ENCODE measurements at places on chromosomes 13 and 19.

DNA sequence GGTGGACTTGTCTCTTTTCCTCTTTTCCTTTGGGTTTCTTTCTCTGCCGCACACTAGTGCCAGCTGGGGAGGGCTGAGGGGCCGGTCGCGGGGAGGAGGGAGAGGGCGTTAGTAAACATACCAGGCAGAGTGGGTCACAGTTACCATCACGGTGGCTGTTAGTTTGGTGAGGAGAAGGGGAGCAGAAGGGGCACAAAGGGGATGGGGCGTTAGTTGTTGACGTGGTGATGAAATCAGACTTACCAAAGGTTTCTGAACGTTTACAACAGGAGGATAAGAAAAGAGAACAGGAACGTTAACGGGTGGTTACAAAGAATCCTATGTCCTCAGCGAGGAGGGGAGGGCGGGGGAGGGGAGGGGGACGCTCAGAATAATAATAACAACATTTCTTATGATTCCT, 77.9 kb downstream of the PTPRS start:
- no peak for DNase-seq
- H3K36me3 ChIP-seq = no peaks in the 10 kb centered on the region
- H3K4me1 ChIP-seq = no peaks in the 10 kb centered on the region
- H3K4me3 ChIP-seq = no peak overlapping the region
- H3K27me3 ChIP-seq = peaks cover 10% of the 10 kb centered on the region
- no peak overlapping the region for H3K27ac ChIP-seq

GRCh38 chr13:109999659-110000533, 213.5 kb upstream of the IRS2 start:
- H3K27me3 ChIP-seq = peaks cover 3% of the 10 kb centered on the region

DNA sequence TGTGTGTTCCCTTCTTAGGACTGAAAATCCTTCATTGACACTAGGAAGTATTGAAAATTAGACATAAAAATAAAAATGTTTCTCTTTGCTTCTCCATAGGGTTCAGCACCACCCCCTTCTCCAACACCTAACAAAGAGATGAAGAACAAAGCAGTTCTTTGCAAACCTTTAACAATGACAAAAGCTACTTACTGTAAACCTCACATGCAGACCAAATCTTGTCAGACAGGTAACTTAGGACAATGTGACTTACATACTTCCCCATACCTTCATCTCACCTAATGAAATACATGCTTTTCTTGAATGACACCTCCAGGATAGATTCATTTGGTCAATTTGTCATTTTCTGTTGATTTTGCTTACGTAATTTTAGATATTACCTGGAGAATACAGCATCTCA, 99.9 kb downstream of the ZMYM2 start:
- DNase-seq = no peak
- H3K4me1 ChIP-seq = no peaks in the 10 kb centered on the region
- peaks cover 29% of the 10 kb centered on the region for H3K36me3 ChIP-seq

GRCh38 chr13:63184693-63185092, 1769.0 kb upstream of the PCDH20 start:
- no peaks in the 10 kb centered on the region for H3K36me3 ChIP-seq
- H3K27ac ChIP-seq = no peak overlapping the region
- DNase-seq = no peak
- no peak overlapping the region for H3K4me3 ChIP-seq
- H3K4me1 ChIP-seq = no peaks in the 10 kb centered on the region

GRCh38 chr19:46746281-46747057, at the start of gene STRN4:
Gene STRN4 (minus strand): TSS chr19:46746450. CDS start chr19:46746430, 20 bp downstream.
- peaks cover 3% of the 10 kb centered on the region for H3K36me3 ChIP-seq
- no peaks in the 10 kb centered on the region for H3K27me3 ChIP-seq
- peak within 1 kb of the TSS; percentile 95 for H3K4me3 ChIP-seq
- no peak for DNase-seq
- peak within 1 kb of the TSS; percentile 96 for H3K27ac ChIP-seq

- no peak for DNase-seq
- H3K4me3 ChIP-seq = no peak overlapping the region
- peaks cover 2% of the 10 kb centered on the region for H3K27me3 ChIP-seq
- H3K27ac ChIP-seq = no peak overlapping the region
- H3K4me1 ChIP-seq = no peaks in the 10 kb centered on the region
Observed at GRCh38 chr13:35789335-35790165, 313.1 kb upstream of the MAB21L1 start.

DNA sequence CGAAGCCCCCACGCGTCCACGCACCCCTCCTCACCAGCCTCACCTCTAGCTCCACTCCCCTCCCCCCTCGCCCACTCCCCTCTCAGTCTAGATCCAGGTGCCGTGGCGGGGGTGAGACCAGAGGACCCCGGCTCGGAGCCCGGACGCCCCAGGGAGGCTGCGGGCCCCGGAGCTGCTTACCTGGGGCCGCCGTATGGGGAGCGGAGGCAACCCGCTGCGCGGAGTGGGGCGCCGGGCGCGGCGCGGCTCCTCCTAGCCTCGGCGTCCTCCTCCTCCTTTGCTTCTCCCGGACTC, 353 bp downstream of the ENOX1 start:
- DNase-seq = no peak
- peaks cover 10% of the 10 kb centered on the region for H3K27me3 ChIP-seq
- peaks cover 7% of the 10 kb centered on the region for H3K4me1 ChIP-seq
- no peaks in the 10 kb centered on the region for H3K36me3 ChIP-seq
- H3K4me3 ChIP-seq = peak overlapping the region; percentile 73

- DNase-seq = peak; percentile 5
- peaks cover 2% of the 10 kb centered on the region for H3K36me3 ChIP-seq
- peaks cover 10% of the 10 kb centered on the region for H3K4me1 ChIP-seq
- peaks cover 29% of the 10 kb centered on the region for H3K27me3 ChIP-seq
- no peak overlapping the region for H3K27ac ChIP-seq
- no peak overlapping the region for H3K4me3 ChIP-seq
Observed at GRCh38 chr13:48571126-48571913, 38.4 kb upstream of the RCBTB2 start.

DNA sequence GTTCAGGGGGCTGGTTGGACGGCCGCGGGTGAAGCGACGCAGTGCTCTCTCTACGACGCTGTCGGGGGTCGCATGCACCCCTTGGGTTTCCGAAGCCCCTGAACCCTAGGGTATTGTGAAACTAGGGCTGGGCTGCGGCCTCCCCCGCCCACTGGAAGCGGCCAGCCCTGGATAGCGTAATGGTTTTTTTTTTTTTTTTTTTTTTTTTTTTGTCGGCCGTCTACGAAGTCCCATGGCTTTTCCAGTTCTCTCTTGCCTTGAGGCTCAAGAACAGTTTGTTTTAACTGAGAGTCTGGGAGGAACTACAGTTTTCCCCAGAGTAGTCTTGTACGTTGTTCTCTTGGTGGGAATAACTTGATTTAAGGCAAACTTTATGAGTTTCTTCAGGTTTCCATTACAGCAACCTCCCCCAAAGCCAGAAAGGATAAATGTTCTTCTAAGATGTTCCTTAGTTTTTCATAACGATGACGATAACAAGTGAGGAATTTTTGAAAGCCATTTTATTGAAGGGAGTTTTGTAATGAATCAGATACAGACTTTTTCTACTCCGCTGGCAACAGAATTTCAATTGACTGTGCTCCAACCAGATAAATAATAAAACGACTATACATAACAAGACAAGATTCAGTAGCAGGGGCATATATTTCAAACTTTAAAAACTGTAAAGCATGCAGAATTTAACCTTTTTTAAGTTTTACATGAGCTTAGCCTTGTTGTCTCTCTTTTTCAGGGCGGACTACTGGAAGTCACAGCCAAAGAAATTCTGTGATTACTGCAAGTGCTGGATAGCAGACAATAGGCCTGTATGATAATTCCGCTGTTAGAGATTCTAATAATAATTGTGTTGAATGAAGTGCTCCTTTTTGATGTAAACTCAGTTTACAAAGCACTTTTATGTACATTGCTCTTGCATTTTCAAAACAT, 867 bp downstream of the WBP4 start:
- peak overlapping the region; percentile 97 for H3K4me3 ChIP-seq
- no peak for DNase-seq
- H3K27me3 ChIP-seq = no peaks in the 10 kb centered on the region
- H3K4me1 ChIP-seq = peaks cover 13% of the 10 kb centered on the region

GRCh38 chr19:22627526-22627925, 6.6 kb upstream of the ZNF492 start:
- H3K27me3 ChIP-seq = no peaks in the 10 kb centered on the region
- H3K36me3 ChIP-seq = no peaks in the 10 kb centered on the region
- no peak overlapping the region for H3K4me3 ChIP-seq
- no peak for DNase-seq
- H3K4me1 ChIP-seq = no peaks in the 10 kb centered on the region

GRCh38 chr19:30237140-30237539, 135.0 kb upstream of the ZNF536 start:
- no peaks in the 10 kb centered on the region for H3K4me1 ChIP-seq
- H3K4me3 ChIP-seq = no peak overlapping the region
- H3K27me3 ChIP-seq = peaks cover 7% of the 10 kb centered on the region
- no peak overlapping the region for H3K27ac ChIP-seq

DNA sequence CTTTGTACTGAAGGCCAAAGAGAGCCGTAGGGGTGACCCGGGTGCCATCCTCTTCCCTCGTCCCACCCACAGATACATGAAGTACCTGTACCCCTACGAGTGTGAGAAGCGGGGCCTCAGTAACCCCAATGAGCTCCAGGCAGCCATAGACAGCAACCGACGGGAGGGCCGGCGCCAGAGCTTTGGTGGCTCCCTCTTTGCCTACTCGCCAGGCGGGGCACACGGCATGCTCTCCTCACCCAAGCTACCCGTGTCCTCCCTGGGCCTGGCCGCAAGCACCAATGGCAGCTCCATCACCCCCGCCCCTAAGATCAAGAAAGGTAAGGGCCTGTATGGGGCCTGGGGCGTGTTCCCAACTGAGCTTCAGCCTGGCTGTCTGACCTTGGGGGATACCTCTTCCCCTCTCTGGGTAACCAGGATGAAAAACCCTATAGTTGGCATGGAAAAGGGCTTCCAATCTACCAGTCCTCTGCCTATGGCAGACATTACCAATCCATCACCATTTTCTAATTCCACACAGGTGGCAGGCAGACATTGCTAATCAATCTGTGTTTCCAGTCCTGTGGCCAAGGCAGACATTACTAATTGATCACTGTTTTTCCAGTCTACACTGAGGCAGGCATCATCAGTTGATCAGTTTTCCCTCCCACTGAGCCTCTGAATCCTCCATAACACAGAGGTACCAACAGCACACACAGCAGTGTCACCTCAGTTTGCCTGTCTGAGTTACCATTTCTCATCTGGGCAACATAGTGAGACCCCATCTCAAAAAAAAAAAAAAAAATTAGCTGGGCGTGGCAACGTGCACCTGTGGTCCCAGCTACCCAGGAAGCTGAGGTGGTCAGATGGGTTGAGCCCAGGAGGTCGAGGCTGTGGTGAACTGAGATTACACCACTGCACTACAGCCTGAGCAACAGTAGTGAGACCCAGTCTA, 19.1 kb upstream of the WDR18 start:
- no peaks in the 10 kb centered on the region for H3K27me3 ChIP-seq
- H3K36me3 ChIP-seq = peaks cover 29% of the 10 kb centered on the region
- H3K4me1 ChIP-seq = peaks cover 2% of the 10 kb centered on the region
- DNase-seq = no peak

DNA sequence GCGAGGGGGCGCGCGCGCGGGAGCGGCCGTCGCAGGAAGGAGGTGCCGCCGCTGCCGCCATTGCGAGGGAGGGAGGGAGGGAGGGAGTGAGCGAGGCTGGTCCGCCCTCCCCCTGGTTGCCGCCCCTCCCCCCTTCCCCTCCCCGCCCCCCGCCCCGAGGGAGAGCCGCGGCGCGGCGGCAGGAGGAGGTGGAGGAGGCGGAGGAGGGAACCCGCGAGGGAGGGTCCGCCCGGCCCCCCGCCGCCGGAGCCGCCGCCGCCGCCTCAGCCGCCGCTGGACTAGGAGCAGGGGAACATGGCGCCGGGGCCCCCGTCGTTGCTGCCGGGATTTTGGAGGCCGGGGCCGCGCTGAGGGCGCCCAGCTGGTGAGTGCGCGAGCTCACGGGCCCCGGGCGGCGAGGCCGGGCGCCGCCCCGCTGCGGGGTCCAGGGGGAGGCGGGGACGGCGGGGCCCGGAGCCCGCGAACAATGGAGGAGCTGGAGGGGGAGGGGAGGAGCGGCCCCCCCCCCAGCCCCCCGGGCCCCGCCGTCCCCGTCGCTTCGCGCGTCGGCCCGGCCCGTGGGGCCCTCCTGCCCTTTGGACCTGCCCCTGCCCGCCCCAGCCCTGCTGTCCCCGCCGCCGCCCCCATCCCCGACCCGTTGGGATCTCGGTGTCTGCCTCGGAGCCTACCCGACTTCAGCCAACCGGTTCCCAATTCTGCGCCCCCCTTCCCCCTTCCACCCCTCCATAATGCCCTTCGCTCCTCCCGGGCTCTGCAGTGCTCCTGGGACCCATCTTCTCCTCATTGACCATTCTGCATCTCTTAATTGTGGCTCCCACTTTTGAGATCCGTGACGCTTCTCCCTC, at the start of gene ARHGAP35:
ARHGAP35 (plus strand) TSS at position 152 of the 845 bp plus-strand sequence. CDS start 57,679 bp downstream, outside the sequence.
- no peaks in the 10 kb centered on the region for H3K27me3 ChIP-seq
- peak within 1 kb of the TSS; percentile 91 for H3K27ac ChIP-seq
- peaks cover 16% of the 10 kb centered on the region for H3K4me1 ChIP-seq
- DNase-seq = peak; percentile 57
- peak within 1 kb of the TSS; percentile 95 for H3K4me3 ChIP-seq

DNA sequence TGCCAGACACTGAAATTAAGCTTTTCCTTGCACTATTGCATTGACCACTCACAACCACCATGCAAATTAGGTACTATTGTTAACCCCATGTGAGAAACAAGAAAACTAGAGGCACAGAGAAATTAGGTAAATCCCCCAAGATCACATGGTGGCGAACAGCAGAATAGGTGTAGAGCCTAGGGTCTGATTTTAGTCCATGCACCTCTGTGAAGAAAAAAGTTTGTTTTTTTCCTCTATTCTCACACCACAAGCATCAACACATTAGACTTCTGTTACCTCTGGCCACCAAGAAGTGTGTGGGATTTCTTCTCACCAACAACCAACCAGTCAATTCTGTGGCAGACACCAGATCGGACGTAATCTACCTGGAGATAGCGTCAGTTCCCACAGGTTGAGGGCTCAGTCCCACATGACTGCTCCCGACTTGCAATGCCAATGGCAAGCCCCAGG, 391.9 kb downstream of the COG6 start:
- no peaks in the 10 kb centered on the region for H3K4me1 ChIP-seq
- no peaks in the 10 kb centered on the region for H3K36me3 ChIP-seq
- H3K27me3 ChIP-seq = peaks cover 23% of the 10 kb centered on the region
- no peak for DNase-seq
- H3K4me3 ChIP-seq = no peak overlapping the region

DNA sequence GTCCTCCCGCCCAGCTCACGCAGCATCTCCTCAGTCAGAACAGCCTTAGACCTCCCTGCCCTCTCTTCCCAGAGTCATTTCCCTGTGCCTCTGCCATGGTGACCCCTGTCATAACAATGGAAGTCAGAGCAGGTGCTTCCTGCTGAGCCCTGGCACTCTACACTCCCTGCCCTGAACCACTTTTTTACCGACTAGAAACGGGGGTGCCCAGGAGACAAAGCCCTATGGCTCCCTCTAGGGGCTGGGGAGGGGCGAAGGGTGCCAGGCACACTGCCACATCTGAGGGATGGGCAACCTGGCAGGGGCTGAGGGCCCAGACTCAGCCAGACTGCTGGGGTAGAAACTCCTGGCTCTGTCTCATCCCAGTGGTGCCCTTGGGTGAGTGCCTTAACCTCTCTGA, 16.4 kb downstream of the ZNF574 start:
- no peak for DNase-seq
- peak overlapping the region; percentile 38 for H3K27ac ChIP-seq
- H3K27me3 ChIP-seq = no peaks in the 10 kb centered on the region
- H3K4me1 ChIP-seq = peaks cover 38% of the 10 kb centered on the region
- H3K36me3 ChIP-seq = peaks cover 26% of the 10 kb centered on the region
- H3K4me3 ChIP-seq = peak overlapping the region; percentile 8

- peaks cover 8% of the 10 kb centered on the region for H3K4me1 ChIP-seq
- no peak overlapping the region for H3K4me3 ChIP-seq
- no peaks in the 10 kb centered on the region for H3K36me3 ChIP-seq
- no peaks in the 10 kb centered on the region for H3K27me3 ChIP-seq
- no peak overlapping the region for H3K27ac ChIP-seq
Observed at GRCh38 chr19:8020681-8021080, 15.2 kb upstream of the ELAVL1 start.
